ENCODE measurements at places on chromosomes 4 and X.

DNA sequence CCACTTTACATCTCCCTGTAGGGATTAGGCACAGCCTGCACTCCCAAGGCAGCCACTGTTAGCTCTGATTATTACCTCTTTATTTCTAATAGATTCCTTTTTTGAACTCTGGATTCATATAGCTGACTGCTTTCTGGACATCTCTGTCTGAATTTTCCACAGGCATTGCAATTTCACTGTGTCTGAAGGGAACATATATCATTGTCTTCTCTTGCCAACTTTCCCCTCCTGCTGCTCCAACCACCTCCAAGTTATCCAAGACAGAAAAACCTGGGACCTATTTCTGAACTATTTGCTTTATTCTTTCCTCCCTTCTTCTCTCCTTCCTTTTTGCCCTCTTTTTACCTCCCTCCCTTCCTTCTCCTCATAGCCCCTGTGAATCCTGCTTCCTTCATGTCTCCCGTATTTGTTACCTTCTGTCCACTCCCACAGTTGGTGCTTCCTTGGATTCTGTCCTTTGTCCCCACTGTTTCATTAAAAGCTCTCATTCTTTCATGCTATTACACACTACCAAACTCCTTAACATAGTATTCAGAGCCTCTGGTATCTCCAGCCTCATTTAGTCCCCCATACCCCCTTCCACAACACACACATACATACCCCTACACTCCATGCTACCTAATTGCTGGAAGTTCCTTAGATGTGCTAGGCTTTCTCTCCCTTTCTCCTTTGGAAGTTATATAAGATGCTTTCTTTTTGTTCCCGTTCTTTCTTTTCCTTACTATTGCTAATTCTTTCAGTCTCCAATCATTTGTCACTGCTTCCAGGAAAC lies 34.7 kb downstream of the FGF2 start:
- DNase-seq: no peak

DNA sequence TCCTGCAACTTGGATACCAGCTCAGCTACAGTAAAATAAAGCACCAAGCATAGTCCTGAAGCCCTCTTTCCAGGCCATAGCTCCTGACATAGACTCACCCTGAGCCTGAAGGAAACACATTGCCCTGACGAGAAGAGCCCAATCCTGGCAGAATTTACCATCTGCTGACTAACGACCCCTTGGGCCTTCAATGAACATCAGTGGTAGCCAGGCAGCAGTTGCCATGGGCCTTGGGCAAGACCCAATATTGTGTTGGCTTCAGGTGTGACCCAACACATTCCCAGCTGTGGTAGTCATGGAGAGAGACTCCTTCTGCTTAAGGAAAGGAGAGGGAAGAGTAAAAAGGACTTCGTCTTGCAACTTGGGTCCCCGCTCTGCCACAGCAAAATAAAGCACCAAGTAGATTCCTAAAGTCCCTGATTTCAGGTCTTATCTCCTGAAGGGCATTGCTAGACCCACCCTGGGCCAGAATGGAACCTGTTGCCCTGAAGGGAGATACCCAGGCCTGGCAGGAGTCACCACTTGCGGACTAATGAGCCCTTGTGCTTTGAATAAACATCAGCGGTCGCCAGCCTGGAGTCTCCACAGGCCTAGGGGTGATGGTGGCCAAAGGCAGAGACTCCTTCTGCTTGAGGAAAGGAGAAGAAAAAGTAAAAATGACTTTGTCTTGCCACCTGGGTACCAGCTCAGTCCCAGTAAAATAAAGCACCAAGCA lies 902.6 kb downstream of the C4orf33 start:
- no peak for DNase-seq

- DNase-seq: no peak
Observed at GRCh38 chrX:55801811-55802210, 84.3 kb downstream of the RRAGB start.

DNA sequence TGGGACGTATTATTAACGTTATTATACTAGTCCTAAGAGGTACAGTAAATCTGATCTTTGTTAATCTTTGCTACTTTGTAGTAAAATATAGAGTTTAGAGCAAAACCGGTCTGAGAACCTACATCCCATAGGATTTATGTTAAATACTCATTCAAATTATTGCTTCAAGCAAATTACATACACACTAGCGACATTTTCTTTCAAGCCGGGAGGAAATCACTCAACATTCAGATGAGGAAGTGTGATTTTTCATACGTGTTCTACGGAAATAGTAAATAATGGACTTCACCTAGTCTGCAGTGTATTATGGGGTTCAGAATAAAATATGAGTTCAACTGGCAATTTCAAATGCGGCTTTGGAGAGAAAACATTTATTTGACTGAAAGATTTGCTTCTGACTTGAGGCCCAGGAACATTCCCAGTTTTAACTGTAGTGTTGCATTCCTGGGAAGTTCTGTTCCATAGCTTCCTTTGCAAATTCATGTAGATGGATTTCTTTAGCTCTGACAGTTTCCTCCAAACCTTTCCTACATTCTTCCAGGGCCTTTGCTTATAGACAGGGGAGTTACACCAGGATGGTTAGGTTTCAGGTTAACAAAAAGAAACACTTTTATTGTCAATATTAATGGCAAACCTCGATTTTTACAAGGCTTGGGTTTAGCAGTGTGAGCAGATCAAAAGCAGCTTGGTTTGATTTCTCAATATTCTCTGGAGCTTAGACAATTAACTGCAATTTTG lies 5.3 kb upstream of the HAND2 start:
- no peak for DNase-seq

DNA sequence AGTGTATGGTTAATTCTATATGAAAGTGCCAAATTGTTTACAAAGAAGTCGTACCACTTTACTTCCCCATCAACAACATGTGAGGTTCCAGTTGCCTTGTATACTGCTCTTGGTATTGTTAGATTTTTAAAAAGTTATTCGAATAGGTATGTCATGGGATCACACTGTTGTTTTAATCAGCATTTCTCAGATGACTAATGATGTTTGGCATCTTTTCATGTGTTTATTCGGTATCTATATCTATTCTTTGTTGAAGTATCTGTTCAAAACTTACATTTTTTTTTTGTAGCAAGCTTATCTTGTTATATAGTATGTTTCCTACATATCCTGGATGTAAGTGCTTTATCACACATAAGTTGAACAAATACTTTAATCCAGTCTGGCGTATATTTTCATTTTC lies 99.4 kb upstream of the MAB21L2 start:
- DNase-seq: no peak
